Ovary (tissue), 10 donors: ENCODE measurements at places on chromosomes 2 and 18.

GRCh38 chr18:9404565-9405060 lies 70.0 kb downstream of the TWSG1 start:
- H3K27ac ChIP-seq, result no peak overlapping the region
- H3K27me3 ChIP-seq, result no peaks in the 10 kb centered on the region
- H3K4me3 ChIP-seq, result no peak overlapping the region
- DNase-seq, result no peak
- H3K4me1 ChIP-seq, result no peaks in the 10 kb centered on the region

- no peaks in the 10 kb centered on the region for H3K4me1 ChIP-seq
- no peaks in the 10 kb centered on the region for H3K27me3 ChIP-seq
- no peak overlapping the region for H3K27ac ChIP-seq
Observed at GRCh38 chr2:71857636-71858035, 290.0 kb downstream of the CYP26B1 start.

GRCh38 chr2:464562-465309 lies 176.8 kb upstream of the ALKAL2 start:
- H3K36me3 ChIP-seq, result no peaks in the 10 kb centered on the region
- H3K4me3 ChIP-seq, result no peak overlapping the region
- no peaks in the 10 kb centered on the region for H3K27me3 ChIP-seq
- peaks cover 1% of the 10 kb centered on the region for H3K4me1 ChIP-seq
- no peak for DNase-seq
- H3K27ac ChIP-seq, result no peak overlapping the region

- no peak overlapping the region for H3K27ac ChIP-seq
- H3K4me3 ChIP-seq, result no peak overlapping the region
- H3K27me3 ChIP-seq, result no peaks in the 10 kb centered on the region
- no peaks in the 10 kb centered on the region for H3K4me1 ChIP-seq
Observed at GRCh38 chr2:48207201-48207641, 300.9 kb upstream of the FBXO11 start.

DNA sequence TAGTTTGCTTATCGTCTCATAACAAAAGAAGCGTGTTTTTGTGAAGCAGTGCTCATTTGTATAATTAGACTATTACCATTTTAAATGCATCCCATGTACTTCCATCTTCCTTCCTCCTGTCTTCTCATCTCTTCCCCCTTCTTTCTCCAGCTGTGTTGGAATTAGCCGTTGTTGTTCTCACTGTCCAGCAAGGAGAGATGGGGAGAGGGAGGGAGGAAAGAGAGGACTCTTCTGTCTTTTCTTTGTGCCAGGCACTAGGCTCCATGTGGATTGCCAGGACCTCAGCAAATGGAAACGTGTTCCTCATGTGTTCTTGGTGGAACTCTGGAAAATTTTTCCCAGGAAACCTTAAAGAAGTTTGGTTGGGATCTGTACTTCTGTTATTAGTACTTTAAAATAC lies 131.7 kb downstream of the PHLPP1 start:
- DNase-seq, result no peak
- H3K27me3 ChIP-seq, result no peaks in the 10 kb centered on the region
- H3K27ac ChIP-seq, result no peak overlapping the region
- no peaks in the 10 kb centered on the region for H3K4me1 ChIP-seq
- H3K4me3 ChIP-seq, result no peak overlapping the region

- DNase-seq, result no peak
- no peaks in the 10 kb centered on the region for H3K36me3 ChIP-seq
- peak overlapping the region; percentile 75 for H3K4me3 ChIP-seq
- no peaks in the 10 kb centered on the region for H3K27me3 ChIP-seq
- peak overlapping the region; percentile 99 for H3K27ac ChIP-seq
Observed at GRCh38 chr2:219207134-219207883, 727 bp downstream of the ZFAND2B start.

DNA sequence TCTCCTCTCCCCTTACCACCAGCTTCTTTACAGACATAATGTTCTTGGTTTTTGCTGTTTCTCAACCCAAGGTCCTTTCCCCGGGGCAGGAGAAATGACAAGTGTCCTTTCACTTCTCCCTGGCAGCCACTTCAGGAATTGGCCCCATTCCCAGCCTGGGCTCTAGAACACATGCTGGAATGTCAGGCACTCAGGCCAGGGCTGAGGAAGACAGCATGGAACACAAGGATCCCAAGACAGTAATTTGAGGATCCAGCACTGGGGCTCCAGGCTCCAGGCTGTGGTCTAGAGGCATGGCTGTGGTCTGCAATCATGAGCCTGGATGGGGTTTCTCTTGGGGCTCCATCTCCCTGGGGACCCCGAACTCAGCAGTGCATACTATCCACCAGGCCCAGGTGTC lies 201.4 kb downstream of the CELF4 start:
- H3K36me3 ChIP-seq, result no peaks in the 10 kb centered on the region
- peaks cover 2% of the 10 kb centered on the region for H3K4me1 ChIP-seq
- no peak overlapping the region for H3K4me3 ChIP-seq
- no peaks in the 10 kb centered on the region for H3K27me3 ChIP-seq

- no peaks in the 10 kb centered on the region for H3K4me1 ChIP-seq
- no peak overlapping the region for H3K4me3 ChIP-seq
- no peak for DNase-seq
- no peaks in the 10 kb centered on the region for H3K27me3 ChIP-seq
- H3K27ac ChIP-seq, result no peak overlapping the region
- no peaks in the 10 kb centered on the region for H3K36me3 ChIP-seq
Observed at GRCh38 chr2:120719491-120719890, 16.2 kb upstream of the GLI2 start.

- no peak overlapping the region for H3K27ac ChIP-seq
- no peaks in the 10 kb centered on the region for H3K36me3 ChIP-seq
Observed at GRCh38 chr18:7824970-7825369, 257.9 kb downstream of the PTPRM start.

DNA sequence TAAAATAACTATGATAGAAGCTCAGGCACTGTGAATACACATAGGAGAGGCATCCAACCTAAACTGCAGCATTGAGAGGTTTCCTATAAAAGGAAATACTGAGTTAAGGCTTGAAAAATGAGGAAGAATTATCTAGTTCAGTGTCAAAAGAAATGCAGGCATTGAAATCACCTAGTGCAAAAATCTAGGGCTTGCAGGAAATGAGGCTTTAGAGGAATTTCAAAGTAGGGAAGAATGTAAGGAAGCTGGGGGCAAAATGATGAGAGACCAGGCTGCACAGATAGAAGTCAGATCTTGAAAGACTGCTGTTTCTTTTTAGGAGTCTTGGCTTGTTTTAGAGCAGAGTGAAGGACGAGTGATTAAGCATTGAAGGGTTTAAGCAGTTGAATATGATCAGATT lies 28.1 kb upstream of the SCYGR2 start:
- no peaks in the 10 kb centered on the region for H3K36me3 ChIP-seq
- H3K27me3 ChIP-seq, result no peaks in the 10 kb centered on the region
- no peak overlapping the region for H3K4me3 ChIP-seq
- H3K27ac ChIP-seq, result no peak overlapping the region
- no peaks in the 10 kb centered on the region for H3K4me1 ChIP-seq

- DNase-seq, result no peak
- no peaks in the 10 kb centered on the region for H3K36me3 ChIP-seq
- H3K27me3 ChIP-seq, result no peaks in the 10 kb centered on the region
- H3K4me3 ChIP-seq, result no peak overlapping the region
Observed at GRCh38 chr2:159573846-159574606, 42.3 kb downstream of the BAZ2B start.

GRCh38 chr2:241910604-241911520 lies 41.3 kb downstream of the RTP5 start:
- H3K36me3 ChIP-seq, result no peaks in the 10 kb centered on the region
- H3K27ac ChIP-seq, result no peak overlapping the region
- no peaks in the 10 kb centered on the region for H3K27me3 ChIP-seq
- no peak for DNase-seq
- no peak overlapping the region for H3K4me3 ChIP-seq
- peaks cover 9% of the 10 kb centered on the region for H3K4me1 ChIP-seq

DNA sequence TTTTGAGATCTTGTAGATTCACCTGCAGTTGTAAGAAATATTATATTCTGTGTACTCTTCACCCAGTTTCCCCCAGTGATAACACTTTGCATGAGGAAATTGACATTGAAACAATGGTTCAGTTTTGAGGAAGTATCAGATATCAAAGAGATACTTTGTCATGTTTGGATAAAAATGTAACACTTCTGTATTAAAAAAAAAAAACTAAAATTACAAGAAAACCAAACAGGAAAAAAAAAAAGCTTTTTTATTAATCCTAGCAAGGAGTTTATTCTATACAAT lies 204.0 kb downstream of the ARL4C start:
- H3K4me1 ChIP-seq, result no peaks in the 10 kb centered on the region
- no peak overlapping the region for H3K4me3 ChIP-seq
- no peaks in the 10 kb centered on the region for H3K36me3 ChIP-seq
- DNase-seq, result no peak
- H3K27me3 ChIP-seq, result no peaks in the 10 kb centered on the region
